GM04504 (cell line): ENCODE measurements at places on chromosomes 4 and X.

DNA sequence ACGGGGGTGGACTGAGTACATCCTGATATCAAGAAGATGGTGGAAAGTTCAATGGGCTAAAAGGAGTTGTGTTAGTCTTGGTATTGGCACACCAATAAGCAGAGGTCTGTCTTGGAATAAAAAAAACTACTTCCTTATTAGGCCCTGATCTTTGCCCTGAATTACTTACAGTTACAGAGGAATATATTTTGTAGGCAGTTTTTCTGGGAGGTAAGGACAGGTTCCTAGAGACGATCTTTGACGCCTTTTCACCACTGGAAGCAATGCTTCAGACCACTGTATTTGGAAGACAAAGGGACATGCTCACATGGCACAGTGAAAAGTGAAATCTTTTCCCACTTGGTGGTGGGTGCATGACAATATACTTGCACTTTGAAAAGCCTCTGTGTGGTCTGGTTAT lies 618 bp upstream of the XK start:
- DNase-seq = no peak

GRCh38 chr4:55545641-55546505 lies 836 bp downstream of the CLOCK start:
- DNase-seq = peak; percentile 32

DNA sequence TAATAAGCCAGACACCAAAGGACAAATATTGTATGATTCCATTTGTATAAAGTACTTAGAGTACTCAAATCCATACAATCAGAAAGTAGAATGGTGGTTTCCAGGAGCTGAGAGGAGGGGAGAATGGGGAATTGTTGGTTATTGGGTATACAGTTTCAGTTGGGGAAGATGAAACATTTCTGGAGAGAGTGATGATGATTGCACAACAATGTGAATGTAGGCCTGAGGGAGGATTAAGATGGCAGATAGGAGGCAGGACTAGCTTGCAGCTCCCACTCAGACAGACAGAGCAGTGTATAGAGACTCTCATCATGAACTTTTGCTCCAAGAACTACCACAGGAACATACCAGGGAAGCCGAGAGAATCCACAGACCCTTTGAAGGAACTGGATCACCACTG lies 75.7 kb upstream of the PAK3 start:
- DNase-seq = no peak

- DNase-seq = no peak
Measured at GRCh38 chr4:59837751-59838150, 1362.4 kb upstream of the ADGRL3 start.

GRCh38 chrX:20712811-20713210 lies 446.1 kb upstream of the RPS6KA3 start:
- no peak for DNase-seq

- DNase-seq = no peak
Measured at GRCh38 chr4:148515248-148515647, 73.0 kb upstream of the NR3C2 start.

- peak; percentile 27 for DNase-seq
Measured at GRCh38 chr4:54482529-54483200, 175.1 kb upstream of the KIT start.

DNA sequence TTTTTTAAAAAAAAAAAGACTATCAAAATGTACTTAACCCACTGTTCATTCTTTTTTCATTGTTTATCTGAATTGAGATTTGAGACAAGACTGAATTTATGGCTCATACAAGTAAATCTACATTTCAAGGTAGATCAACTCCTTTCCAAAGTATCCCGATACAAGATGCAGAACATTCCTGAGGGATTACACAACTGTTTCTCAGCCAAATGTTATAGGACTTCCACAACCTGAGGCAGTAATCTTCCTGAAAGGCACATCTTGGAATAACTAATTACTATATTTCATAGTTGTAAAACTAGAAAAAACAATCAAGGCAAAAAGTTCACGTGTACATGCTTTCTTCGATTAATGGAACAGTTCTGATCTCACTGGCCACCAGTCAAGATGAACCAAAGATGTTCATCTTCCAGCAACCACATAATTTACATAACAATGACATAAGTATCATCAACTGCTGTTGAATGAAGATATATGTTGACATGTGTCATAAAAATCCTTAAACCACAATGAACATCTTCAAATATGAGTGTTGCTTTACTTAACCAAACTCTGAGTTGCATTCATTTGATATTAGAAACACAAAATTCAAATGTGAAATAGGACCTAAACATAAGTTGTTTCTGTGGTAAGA lies 225.2 kb upstream of the DKK2 start:
- DNase-seq = no peak
